Left lung (tissue), 14 donors: ENCODE measurements at places on chromosomes 12 and 14. TPM values are rescaled to one million over a fixed set of nuclear protein-coding genes. Genes with fewer than 3 reads are reported as not detected.

DNA sequence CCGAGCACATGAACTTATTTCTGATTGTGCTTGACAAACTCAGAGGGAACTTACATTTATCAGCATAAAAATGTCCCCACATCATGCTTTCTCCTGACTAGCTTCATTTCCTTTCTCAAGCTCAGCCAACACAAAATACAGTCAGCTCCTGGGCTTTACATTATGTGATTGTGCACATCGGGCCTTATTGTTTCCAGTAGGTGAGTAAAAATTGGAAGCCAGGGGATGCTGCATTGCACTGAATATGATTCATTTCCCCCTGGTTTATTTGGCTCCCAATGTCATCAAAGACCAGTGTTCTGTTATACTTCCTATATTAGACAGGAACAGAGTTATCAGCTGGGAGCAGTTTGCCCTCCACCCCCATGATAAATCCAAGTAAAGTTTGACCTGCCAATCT, 521.8 kb downstream of the RMST start:
- no peaks in the 10 kb centered on the region for H3K27me3 ChIP-seq
- H3K4me3 ChIP-seq: no peak overlapping the region
- no peak for DNase-seq
- H3K4me1 ChIP-seq: no peaks in the 10 kb centered on the region

- H3K27ac ChIP-seq: peak overlapping the region; percentile 76
- no peak overlapping the region for H3K4me3 ChIP-seq
- H3K27me3 ChIP-seq: no peaks in the 10 kb centered on the region
These were observed 117.1 kb downstream of the PRKCH start for GRCh38 chr14:61438497-61438859.

GRCh38 chr12:110917467-110917866, 2.9 kb downstream of the MYL2 start:
- no peak for DNase-seq
- H3K27me3 ChIP-seq: no peaks in the 10 kb centered on the region
- no peak overlapping the region for H3K4me3 ChIP-seq
- no peaks in the 10 kb centered on the region for H3K4me1 ChIP-seq
- no peak overlapping the region for H3K27ac ChIP-seq

DNA sequence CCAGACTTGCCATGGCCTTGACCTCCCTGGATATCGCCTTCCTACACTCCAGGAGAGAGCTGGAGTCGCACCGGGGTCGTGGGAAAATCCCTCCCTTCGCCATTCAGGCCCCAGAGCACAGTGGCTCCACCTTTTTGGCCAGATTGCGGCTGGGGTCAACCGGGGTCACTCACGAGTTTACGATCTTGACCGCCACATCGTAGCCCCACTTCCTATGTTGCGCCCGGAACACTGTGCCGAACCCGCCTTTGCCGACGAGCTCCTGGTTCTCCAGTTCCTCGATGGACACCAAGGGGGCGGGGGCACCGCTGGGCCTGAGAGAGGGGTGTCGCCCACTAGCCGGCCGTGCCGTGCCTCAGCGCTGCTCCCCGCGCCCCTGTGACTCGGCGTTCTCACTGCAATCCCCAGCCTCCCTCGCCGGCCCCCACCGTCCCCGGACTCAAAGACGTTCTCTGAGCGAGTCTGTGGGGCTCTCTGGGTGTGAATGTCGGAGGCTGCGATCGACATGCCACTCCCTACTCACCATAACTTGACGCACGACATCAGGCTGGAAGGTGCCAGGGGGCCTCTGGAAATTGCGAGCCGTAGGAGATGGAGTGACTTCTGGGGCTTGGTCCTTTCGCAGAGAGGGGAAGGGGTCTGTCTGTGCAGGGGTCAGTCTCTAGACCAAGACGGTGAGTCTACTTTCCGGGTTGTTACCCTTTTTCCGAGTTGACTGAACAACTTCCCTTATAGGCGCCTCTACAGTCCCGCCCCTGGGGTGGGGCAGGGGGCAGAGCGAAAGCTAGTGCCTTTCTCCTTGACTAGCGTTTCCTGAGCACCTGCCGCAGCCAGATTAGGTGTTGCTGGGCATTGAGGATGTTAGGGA, at the start of gene RIPK3:
TSS of gene RIPK3 (minus strand) at position 708 of the 868 bp plus-strand sequence. CDS start at position 543, 165 bp downstream.
- no peak for DNase-seq
- H3K4me1 ChIP-seq: peaks cover 51% of the 10 kb centered on the region

The DEPDC4 gene
- 1.8 TPM for total RNA-seq
